ENCODE measurements at places on chromosomes 1 and 21.
A peak's percentile ranks its signal among the peaks of the same experiment; 100 is the strongest.

DNA sequence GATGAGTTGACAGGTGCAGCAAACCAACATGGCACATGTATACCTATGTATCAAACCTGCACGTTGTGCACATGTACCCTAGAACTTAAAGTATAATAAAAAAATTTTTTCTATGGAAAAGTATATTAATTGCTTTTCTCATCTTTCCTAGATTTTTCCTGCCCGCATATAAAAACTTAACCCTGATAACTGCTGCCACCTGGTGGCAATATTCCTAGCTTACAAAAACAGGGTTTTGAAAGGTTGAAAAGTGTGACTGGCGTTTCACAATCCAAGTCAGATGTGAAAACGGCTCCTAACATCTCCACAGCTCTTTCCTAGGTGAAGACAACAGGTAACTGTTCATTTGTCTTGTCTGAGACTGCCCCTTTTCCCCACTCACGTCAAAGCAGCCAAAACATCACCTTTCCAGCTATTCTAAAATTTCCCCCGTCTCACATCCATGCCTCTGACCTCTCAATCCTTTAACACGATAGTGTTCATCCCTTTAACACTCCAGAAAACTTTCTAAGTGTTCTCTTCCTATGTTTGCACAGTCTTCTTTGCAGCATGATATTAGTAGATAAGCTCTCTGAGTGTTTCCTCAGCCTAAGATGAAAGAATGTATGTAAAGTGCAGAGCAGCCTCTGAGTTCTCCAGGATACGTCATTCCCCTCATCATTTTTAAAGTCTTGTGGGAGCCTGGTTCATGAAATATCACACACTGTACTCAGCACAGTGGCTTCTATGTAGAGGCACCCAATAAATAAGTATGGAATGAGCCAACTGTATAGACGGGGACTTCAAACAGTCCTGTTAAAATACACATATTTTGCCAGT, 27.5 kb downstream of the OVGP1 start:
- peak; percentile 37 for DNase-seq

DNA sequence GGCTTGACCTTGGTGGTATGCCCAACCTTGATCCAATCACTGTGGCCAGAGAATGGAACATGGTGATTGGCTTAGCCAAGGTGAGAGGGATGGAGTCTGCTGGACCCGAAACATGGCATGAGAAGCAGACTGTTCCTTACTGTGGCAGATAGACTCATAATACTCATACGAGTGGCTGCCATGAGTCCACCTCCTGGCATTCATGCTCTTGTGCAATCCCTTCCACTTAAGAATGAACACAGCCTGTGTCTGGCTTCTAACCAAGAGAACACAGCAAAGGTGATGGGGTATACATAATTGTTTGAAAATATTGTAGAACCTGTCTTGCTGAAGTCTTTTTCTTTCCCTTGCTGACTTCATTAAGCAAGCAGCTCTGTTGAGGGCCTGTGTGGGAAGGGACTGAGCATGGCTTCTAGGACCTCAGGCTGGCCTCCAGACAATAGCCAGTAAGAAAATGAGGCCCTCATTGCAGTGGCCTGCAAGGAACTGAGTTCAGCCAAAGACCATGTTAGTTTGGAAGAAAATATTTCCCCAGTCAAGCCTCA, 85.9 kb downstream of the ZNF281 start:
- no peak for DNase-seq

- no peak for DNase-seq
Measured at GRCh38 chr1:168202941-168203654, 22.7 kb upstream of the SFT2D2 start.

DNA sequence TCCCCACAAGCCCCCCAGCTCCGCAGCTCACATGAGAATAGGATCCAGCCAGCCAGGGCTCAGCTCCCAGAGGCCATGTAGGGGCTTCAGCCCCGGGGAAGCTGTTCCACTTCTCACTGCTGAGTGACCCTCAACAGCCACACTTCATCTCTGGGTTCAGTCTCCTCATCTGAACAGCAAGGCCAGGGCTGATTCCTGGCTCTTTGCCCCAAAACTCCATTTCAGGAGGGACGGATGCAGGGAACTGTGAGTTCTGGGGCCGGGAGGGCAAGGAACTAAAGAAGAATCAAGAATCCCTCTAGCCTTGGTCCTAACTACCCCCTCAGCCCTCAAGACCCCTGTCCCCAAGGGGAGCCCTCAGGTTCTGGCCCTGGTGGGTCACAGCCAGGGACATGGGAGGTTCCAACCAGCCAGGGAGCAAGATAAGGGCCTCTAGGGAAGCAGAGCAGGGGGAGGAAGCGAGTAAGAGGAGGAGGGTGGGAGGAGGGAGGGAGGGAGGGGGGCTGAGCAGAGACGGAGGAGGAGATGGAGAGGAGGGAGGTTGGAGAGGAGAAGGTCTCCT, 13.1 kb downstream of the SDC3 start:
- no peak for DNase-seq

- peak; percentile 77 for DNase-seq
Measured at GRCh38 chr1:171841931-171842761, 848 bp downstream of the DNM3 start.

Data from NCI-H146 (cell line).